ENCODE measurements at places on chromosomes 7 and 10.

DNA sequence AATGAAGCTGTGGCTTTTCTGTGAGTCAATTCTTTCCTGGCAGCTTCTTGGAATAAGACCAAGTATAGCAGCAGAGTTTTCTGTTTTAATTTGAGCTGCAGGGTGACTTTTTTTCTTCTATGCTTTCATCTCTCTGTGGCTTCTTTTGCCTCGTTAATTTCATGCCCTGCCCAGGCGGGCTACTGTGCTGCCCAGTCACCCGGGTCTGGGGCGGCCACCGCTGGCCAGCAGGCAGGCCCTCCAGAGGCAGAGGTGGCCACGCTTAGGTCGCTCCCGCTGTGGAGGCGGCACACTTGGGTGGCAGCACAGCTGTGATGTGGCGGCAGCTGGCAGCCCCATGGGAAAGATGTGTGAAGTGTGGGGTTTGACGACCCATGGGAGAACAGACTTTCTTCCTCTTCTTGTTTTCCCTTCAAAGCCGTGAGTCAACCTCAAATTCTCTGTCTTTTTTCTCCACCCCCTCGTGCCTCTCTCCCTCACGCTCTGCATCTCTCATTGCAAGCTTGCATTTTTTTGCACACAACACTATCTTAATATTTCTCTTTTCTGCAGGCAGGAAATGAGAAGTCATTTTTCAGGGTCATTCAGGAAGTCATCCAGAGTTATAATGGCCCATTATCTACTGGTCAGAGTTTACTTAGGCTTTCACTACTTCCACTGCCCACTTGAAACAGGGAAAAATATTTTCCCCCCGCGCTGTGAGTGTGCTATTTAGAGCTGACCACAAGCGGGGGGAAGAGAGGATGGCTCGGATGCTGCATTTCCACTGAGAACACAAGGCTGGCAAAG is 67.8 kb downstream of the EGFR start:
- no peak for DNase-seq

DNA sequence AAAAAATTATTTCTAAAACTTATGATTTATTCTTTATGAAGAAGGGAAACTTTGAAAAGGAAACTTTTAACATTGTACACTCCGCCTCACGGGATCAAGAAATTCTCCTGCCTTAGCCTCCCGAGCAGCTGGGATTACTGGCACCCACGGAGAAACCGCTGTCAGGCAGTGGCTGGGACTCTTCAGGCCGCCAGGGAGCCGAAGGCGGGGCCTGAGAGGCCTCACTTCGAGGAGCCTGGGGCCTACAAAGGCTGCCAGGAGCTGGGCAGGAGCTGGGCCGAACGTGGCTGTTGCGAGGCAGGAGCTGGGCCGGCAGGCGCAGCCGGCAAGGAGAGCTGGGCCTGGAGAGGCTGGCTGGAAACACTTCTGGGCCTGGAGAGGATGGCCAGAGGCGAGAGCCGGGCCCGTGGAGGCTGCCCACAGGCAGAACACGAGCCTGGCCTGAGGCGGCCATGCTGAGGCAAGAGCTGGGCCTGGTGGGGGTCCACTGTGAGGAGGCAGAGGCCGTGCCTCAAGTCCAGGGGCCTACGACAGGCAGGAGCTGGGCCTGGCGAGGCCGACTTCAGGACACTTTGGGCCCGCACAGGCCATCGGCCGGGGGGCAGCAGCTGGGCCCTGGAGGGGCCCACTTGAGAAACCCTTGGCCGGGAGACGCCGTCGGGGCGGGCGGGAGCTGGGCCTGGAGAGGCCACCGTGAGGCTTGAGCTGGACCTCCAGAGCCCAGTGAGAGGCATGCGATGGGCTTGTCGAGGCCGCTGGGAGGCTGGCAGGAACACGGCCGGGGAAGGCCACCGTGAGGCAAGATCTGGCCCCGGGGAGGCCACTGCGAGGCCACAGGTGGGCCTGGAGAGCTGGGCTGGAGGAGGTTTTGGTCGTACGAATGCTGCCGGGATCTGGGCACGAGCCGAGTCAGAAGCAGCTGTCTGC is 23.7 kb downstream of the MDH2 start:
- no peak for DNase-seq

GRCh38 chr10:71316056-71316785 is 2.8 kb upstream of the SLC29A3 start:
- DNase-seq: no peak

- no peak for DNase-seq
These were observed 67.6 kb downstream of the IDE start for GRCh38 chr10:92506336-92506735.

DNA sequence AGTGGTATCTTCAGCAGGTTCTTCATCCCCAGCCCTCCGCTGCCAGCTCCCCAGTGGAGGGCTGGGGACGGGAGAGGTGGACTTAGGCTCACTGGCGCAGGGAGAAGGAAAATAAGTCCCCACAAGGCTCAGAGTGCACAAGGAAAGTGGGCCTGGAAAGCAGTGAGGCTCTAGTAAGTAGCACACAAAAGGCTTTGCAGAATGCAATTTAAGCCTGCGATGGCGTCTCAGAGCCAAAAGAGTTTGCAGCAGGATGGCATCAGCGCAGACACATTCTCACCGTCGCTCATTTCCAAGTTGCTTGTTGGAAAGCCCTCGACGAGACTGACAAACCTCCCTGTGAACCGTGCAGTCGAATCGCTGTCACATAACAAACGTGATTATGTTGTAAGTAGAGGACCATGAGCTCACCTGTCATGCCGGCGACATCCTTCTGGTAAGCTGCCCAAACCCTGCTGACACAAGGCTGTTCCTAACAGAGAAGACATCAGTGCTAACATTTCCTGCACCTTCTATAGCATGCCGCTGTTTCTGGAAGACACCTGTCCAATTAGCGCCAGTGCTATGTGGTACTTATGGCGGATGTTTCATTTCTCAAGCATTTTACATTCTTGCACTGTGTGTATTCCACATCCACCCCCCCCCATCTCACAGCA is 98.3 kb upstream of the NPVF start:
- DNase-seq: no peak

DNA sequence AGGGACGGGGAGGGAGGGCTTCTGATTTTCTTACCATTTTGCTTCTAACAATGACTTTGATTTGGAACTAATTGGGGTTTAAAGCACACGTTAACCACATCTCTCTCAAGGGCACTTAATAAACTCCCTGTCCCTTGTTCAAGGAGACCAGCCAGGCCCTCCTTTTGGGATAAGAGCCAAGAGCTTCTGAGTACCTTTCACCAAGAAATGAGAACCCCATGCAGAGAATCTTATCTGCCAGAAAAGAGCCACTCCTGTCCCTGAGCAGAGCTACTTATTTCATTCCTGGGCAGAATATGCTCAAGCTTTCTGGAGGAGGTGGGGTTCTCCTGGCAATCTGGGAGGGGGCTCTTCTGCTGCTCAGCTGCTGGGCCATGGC is 574.6 kb downstream of the GALNT17 start:
- no peak for DNase-seq

GRCh38 chr7:70557338-70557737 is 574.6 kb upstream of the GALNT17 start:
- no peak for DNase-seq

GRCh38 chr10:42985436-42986316 is 91.2 kb upstream of the RET start:
- no peak for DNase-seq

GRCh38 chr10:90959826-90960225 is 38.9 kb upstream of the ANKRD1 start:
- DNase-seq: no peak

DNA sequence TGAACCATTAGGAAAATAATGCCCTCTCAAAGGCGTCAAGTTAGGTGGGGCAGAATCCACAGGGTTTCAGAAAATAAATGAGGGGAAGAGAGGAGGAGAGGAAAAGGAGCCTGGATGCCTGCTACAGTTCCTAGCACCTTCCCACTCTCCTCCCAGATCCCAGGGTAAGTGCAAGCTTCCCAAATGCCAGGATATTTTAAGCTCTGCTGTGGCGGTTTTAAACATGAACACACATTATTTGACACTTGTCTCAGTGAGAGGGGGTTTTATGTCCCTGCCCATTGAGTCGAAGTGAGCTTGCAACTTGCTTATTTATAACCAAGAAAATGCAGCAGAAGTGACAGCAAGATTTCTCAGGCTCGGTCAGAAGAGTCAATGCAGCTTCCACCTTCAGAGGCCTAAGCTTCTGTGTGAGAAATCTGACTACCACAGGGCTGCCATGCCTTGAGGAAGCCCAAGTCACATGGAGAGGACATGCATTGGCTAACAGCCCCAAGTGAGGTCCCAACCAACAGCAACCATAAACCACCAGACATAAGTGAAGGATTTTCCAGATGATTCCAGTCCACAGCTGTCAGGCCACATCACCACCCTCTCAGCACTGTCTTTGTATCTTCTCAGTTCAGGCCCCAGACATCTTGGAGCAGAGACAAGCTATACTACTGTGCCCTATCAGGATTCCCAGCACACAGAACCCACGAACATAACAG is 17.9 kb upstream of the BMPER start:
- DNase-seq: no peak

- no peak for DNase-seq
These were observed 194.1 kb downstream of the CREB5 start for GRCh38 chr7:28606421-28606820.

DNA sequence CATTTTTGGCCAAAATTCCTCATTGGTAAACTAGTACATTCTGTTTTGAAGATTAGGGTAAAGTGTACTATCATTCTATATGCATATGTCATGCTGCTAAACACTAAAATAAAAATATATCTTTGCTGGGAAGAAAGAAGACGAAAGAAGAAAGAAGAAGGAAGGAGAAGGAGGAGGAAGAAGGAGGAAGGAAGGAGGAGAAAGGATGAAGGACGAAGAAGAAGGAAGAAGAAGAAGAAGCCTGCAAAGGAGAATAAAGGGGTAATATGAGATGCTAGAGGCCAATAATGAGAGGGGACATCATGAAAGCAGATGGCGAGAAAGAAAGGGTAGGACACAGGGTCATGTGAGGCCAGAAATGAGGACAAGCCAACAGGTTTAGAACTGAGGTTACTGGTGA is 8.0 kb downstream of the SLC25A13 start:
- no peak for DNase-seq

DNA sequence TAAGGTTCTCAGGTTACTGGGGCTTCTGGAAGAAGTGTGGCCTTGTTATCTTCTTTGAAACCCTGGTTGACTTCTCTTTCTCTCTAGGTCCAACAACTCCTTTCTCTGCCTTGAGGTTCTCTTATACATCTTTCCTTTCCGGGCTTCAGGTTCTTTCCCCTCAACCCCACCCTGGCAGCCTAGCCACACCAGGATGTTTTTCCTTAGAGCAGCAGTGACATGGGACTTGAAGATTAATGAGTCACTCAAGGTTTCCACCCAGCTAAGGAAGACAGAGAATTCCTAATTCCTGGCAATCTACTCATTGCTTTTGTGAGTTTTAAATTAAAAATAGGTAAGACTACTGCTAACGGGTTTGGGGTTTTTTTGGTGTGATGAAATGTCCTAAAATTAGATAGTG is 121.8 kb upstream of the HPS1 start:
- DNase-seq: no peak

DNA sequence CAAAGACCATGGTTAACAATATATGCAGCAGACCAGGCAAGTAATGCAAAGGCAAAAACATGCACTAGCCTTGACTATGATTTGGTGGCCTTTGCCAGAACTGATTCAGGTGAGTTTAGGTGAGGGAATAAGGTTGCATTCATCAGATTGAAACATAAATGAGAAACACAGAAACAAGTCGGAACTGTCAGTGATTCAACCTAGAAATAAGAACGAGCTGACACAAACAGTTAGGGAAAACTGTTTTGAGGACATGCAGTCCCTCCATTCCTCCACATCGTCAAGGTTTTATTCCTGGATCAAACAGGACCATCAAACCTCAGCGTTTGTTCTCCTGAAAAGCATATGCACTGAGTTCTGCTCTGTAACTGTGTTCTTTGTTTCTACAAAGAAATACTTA is 1.8 kb downstream of the ZNF248 start:
- DNase-seq: no peak

DNA sequence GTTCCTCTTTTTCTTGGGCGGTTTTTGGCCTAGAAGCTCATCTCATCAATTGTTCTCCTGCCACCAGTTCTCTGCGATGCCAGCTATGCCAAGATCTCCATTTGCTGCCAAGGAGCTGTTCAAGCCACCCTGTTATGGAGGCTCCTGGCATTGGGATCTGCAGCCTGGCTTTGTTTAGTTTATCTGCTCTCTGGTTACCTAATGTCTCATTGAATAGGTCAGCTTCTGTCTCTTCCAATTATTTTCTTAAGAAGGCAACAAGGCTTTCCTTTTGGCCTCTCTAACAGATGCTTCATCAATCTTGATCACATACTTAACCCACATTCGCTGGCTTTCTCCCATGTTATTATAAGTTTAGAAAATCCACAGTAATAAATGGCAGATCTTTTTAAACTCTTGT is 20.6 kb upstream of the SDK1 start:
- no peak for DNase-seq

DNA sequence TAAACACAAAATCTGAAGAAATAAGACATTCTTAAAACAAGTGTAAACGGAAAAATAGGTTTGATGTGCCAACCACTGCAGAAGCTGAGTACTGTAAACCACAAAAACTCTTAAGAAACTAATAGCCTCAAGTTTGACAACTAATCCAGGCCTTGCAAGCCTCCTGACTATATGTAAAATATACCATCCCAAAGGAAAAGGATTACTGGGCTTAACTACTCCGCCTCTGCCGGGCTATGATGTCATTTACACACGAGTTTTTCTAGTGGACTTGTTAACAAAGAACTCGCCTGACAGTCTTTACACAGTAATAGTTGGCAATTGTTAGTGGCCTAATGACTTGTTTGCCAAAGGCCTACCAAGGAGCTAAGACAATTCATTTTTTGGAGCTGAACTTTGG is 2.1 kb downstream of the KIF5B start:
- peak; percentile 53 for DNase-seq

DNA sequence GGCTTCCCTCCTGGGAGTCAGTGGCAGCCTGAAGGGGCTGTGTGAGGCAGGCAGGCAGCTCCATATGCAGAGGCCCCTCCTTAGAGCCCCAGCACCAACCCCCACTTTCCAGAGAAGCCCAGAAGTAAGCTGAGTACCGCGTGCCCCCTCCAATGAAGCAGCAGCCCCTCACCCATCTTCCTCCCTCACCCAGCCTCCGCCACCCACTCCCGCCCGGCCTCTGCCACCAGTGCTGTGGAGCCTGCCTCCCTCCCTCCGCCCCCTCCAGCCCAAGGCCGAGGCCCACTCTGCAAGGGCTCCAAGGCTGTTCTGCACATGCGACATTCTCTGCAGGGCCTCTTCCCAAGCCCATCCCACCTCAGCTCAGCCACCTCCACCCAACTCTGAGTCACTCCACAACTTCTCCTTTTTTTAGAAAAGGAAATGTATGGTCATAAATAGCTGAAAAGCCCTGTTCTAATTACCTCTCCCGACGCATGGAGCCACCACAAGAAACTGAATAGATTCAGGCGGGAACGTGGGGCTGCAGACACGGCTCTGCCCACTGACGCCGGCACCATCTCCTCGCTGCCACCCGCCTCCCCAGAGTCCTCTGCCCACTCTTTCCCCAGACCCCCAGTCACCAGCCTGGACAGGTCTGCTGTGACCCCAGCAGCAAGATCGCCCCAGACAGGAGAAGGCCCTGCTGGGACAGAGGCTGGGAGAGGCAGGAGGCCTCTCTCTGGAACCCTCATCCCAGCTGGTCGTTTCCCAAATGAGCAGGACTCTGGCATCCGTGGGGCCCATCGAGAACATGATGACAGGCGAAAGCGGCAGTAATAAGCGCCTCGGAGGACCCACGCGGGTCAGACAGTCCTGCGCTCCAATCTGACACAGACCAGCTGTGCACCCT is 213.9 kb downstream of the MAD1L1 start:
- DNase-seq: no peak
